NCI-H524 treated with DMSO at 0.1 percent for 48 hours (cell line): ENCODE measurements at places on chromosomes 12 and 14.

GRCh38 chr14:91373591-91374254, 43.9 kb downstream of the CCDC88C start:
- DNase-seq, result peak; percentile 39

- no peak for DNase-seq
Measured at GRCh38 chr12:83866477-83866876, 1046.1 kb downstream of the SLC6A15 start.

- no peak for DNase-seq
Measured at GRCh38 chr14:56905282-56905681, 95.0 kb upstream of the OTX2 start.

DNA sequence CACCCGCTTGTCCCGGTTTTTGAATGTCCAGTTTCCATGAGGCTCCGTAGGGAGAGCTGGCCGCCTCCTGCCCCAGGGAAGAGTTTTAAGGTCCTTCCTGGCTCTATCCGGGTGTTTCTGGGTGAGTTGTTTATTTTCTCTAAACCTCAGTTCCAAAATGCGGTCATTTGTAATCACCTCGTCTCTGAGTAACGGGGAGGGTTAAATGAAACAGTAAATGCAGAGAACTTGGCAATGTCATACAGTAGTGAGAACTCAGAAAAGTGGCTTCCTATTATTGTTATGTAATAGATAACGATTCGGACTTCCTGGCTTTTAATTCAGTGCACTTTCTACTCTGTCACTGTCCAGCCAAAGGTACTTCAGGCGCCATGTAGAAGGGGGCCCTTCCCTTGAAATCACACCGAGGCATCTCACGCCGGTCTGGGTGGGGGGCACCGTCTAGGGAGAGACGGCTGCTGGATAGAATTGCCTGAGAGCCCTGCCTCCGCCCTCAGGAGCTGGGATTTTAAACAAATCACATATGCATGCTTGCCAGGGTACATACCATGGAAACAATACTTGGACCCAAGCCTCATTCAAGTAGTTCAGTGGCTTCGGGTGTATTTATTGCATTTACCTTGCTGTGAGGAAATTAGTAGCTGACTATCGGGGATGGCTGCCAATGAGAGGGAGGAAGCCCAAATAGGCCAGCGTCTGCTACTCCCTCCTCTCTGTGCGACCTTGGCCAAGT, 26.4 kb downstream of the NOS1 start:
- no peak for DNase-seq

- no peak for DNase-seq
Measured at GRCh38 chr12:128069359-128069997, 197.5 kb upstream of the TMEM132C start.

- peak; percentile 19 for DNase-seq
Measured at GRCh38 chr12:109719123-109720022, 5.7 kb downstream of the FAM222A start.

GRCh38 chr12:108635201-108635996, 1.7 kb upstream of the SELPLG start:
- DNase-seq, result no peak

- no peak for DNase-seq
Measured at GRCh38 chr14:20383636-20384035, 29.7 kb downstream of the TEP1 start.

DNA sequence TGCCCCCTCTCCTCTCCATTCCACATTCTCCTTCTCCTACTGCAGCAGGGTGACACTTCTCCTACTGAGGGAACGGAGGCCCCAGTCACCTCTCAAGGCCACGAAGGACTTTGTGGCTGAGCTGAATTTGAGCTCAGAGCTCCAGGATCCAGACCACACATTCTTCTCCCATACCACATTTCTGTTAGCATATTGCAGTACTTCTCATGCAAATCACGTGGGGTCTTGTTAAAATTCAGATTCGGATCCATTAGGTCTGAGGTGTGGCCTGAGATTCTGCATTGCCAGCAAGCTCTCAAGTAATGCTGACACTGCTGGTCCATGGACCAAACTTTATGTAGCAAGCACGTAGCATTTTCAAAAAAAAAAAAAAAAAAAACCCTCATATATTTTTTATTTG, 9.6 kb upstream of the IFI27L2 start:
- no peak for DNase-seq

DNA sequence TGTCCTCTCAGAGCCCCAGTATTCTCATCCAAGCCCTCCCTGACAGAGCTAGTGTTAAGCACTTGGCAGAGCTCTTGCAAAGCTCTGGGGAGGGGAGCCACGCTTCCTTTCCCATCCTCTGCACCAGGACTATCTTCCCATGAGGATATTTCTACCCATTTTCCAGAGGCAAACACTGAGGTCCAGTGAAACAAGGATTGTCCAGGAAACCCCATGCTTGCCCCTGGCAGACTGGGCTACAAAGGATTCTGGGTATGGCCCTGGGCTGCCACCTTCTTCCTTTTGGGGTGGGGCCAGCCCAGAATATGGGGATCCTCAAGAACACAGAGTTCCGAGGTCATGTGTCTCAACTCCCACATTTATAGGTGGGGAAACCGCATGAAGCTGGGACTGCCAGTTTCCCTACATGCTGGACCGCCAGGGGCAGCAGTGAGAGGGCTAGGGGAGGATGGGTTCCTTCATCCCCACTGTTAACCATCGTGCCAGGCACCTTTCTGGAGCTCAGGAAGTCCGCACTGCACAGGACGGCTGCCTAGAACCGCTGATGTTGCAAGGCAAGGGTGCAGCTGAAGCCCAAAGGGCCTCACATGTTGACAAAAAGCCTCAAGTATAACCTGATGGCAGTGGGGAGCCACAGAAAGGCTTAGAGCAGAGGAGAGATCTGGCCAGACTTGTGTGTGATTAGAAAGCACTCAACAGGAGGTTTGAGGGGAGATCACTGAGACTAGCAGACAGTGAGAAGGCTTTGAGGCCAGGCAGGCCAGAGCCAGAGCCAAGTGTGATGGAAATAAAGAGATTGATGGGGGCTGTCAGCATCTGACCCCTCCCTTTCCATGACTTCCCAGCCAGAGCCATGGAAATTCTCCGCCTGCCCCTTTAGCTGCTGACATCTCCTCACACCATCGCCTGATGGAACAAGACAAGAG, 5.5 kb upstream of the CCDC85C start:
- DNase-seq, result no peak

- no peak for DNase-seq
Measured at GRCh38 chr14:23005451-23006187, 4.3 kb downstream of the C14orf93 start.

DNA sequence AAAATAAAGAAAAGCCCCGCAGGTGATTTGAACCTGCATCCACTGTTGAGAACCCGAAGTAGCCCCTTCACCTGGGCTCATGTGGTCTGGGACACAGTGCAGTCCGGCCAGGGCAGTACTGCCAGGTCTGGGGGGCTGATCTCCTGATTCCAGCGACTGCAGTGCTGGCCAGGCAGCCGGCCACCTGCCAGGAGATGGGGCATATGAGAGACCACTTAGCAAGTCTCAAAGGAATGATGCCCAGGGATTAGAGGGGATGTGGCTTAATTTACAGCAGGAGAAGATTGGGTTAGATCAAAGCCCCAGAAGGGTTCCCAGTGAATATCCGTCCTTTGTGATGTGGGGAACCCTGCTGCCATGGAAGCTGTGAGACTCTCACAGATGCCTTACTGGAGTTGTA, 113.3 kb downstream of the PRMT8 start:
- DNase-seq, result peak; percentile 76

GRCh38 chr12:52079576-52080402, at the start of gene SMIM41:
Gene SMIM41 (plus strand): TSS chr12:52079704. CDS start chr12:52079780, 76 bp downstream.
- no peak for DNase-seq
